ENCODE measurements at places on chromosomes 1 and 21. TPM values are rescaled to one million over a fixed set of nuclear protein-coding genes. Genes with fewer than 3 reads are reported as not detected.

DNA sequence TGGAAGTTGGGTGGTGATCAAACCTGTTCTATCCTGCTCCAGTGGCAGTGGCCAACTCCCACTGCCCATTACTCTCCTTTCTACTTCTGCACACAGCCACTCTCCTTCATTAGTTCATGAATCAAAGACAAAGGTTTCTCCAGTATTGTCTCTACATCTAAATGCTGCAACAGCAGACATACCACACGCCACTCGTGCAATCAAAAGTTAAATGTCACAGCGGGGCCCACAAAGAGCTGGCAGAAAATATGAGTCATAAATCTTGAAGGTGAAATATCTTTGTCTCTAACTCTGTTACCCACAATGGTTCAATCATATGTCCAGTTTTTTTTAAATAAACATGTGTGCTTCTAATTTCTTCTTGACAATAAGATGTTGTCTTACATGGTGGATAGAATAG is 13.3 kb downstream of the APCS start:
- DNase-seq: no peak

- peak; percentile 47 for DNase-seq
These were observed 83.5 kb downstream of the UCK2 start for GRCh38 chr1:165910764-165911421.

DNA sequence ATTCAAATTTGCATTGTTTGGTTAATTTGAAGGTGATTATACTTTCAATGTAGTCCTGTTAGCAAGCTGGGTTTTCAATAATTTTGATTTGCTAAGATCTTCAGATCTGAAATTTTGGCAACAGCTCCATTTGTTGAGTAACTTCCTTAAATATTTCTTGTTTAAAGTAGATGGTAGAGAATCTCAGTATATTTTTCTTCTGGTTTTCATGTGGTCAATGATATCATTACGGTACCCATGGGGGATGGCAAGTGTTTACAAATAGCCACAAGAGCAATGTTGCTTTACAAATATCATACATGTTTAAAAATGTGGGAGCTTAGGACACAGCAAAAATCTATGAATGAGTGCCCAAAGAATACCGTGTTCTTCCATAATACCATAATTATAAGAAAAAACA is 175.9 kb downstream of the IFI44 start:
- DNase-seq: peak; percentile 22

The LCE1A gene
- polyA plus RNA-seq: not detected

The UHMK1 gene
- 39.1 TPM for polyA plus RNA-seq

GRCh38 chr1:7352364-7352763 is 418.7 kb upstream of the VAMP3 start:
- DNase-seq: no peak

GRCh38 chr1:92461364-92462097 is 25.2 kb downstream of the GFI1 start:
- DNase-seq: no peak

- peak; percentile 36 for DNase-seq
These were observed 46.1 kb downstream of the CAMTA1 start for GRCh38 chr1:6831366-6831765.

DNA sequence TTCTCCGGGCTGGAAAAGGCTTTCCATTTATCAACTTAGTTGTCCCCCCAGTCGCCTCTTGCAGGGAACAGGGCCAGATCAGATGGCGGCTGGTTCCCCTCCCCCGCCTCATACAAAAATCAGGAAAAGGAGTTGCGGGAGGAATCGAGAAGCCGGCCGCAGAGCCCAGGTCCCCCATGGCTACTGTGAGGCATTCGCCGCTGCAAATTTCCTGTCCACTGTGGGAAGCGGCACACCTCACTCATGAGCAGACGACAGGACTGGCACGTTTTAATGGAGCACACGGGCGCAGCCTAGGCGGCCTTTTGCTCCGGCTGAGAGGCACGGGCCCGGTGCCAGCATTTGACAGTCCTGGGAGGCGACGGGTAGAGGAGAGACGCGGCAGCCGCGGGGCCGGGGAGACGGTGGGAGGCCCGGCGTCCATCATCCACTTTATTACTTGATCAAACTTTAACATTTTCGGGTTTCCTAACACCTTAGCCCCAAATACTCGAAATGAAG is 1.1 kb downstream of the GNG4 start:
- no peak for DNase-seq

- DNase-seq: no peak
These were observed 3.8 kb upstream of the SLC50A1 start for GRCh38 chr1:155131856-155132255.

GRCh38 chr1:113830039-113830438 is 17.8 kb upstream of the RSBN1 start:
- DNase-seq: no peak

- no peak for DNase-seq
These were observed 817.9 kb upstream of the NEGR1 start for GRCh38 chr1:73100216-73100615.

The CFAP107 gene
- polyA plus RNA-seq: not detected

The LY9 gene
- polyA plus RNA-seq: not detected

The GUCA2A gene
- not detected for polyA plus RNA-seq

The HEYL gene
- 0.02 TPM for polyA plus RNA-seq

DNA sequence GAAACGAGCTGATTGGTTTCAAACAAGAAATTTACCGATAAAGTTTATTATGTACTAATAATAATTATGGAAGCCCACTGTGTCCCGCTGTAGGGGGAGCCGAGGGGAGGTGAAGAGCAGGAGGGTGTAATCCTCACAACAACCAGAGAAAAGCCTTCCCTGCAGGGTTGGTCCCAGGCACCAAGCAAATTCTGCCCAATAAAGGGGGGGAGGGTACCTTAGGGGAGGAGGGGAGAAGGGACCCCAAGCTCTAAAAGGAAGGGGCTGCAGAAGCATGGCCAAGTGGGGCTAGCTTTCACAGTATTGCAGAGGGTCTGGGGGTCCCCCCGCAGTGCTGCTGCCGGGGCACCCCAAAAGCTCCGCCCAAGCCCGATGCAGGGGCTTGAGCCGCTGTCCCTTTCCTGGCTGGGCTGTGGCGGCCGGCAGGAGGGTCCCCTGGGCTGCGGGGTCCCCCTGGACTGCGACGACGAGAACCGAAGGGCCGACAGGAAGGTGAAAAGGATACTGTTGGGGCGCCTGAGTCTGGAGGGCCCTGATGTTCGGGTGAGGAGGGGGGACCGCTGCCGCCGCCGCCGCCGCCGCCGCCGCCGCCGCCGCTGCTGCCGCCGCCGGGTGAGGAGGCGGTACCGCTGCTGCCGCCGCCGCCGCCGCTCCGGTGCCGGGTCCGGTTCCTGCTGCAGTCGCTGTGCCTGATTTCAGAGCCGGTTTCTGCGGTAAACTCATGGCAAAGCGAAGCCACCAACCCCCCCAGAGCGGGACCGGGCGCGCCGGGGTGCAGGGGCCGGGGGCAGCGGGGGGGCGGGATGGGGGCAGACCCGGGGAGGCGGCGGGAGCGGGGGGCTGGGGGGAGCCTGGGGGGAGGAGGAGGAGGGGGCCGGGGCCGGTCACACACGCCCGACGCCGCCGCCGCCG is 771 bp downstream of the EIF4G3 start:
- no peak for DNase-seq

The COL8A2 gene
- polyA plus RNA-seq: 2.9 TPM

GRCh38 chr21:42530167-42530518 is 16.5 kb downstream of the SLC37A1 start:
- no peak for DNase-seq

The CASQ1 gene
- 0.15 TPM for polyA plus RNA-seq

DNA sequence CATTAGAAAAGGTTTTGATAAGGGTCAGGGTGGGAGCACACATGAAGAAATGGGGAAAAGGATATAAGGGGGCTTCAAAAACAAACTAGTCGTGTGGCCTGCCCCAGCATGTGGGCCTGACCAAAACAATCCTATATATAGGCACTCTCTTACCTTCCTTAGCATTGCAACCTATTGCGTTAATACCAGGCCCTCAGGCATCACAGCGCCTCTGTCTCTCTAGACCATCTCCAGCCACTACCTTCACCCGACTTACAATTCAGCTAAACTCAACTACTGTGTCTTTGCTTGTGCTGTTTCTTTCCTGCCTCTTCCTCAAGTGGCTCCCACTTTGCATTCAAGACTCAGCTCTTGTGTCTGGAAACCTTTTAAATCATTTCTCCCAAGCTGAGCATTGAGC is 47.0 kb upstream of the GJA5 start:
- DNase-seq: no peak

The DMBX1 gene
- polyA plus RNA-seq: not detected

GRCh38 chr1:30511991-30512913 is 211.1 kb downstream of the MATN1 start:
- DNase-seq: peak; percentile 72

The TSSK3 gene
- 0.35 TPM for polyA plus RNA-seq

DNA sequence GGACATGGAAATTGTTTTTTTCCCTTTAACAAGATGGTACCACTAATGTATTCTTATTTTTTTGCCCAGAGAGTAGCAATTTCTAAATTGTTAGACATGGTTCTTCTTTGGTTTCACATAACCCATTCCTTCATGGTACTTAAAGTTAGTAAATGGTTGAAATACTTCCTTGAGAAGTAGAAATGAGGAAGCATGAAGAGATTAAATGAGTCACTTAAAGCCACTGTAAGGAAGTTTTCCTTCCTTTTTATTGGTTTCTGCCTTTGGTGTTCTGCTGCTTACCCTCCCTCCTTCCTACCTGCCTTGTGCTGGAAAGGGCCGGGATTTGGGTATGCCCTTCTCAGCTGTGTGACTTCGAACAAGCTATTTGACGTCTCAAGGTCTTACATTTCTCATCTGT is 101.0 kb downstream of the KIF26B start:
- no peak for DNase-seq

DNA sequence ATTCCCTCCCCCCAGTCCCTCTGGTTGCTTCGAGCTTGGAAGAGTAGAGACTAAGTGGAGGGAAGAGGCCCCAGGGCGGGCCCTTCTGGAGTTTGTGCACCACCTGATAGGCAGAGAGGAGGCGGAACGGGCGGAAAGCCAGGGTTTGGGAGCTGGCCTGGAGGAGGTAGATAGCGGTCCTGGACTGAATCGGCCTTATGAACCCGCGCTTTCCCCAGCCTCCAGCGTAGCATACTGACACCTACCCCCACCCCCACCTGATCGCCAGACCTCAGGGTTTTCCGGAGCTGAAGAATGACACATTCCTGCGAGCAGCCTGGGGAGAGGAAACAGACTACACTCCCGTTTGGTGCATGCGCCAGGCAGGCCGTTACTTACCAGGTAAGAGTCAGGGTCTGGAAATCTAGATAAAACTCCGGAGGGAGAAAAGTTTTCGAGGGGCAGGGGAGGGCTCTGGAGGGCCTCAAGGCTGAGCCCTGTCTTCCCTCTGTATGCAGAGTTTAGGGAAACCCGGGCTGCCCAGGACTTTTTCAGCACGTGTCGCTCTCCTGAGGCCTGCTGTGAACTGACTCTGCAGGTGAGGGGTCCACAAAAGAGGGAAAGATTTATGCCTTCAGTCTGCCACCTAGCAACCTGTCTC is 705 bp downstream of the UROD start:
- DNase-seq: peak; percentile 65

- no peak for DNase-seq
These were observed 17.1 kb downstream of the EPHA2 start for GRCh38 chr1:16138772-16139221.

DNA sequence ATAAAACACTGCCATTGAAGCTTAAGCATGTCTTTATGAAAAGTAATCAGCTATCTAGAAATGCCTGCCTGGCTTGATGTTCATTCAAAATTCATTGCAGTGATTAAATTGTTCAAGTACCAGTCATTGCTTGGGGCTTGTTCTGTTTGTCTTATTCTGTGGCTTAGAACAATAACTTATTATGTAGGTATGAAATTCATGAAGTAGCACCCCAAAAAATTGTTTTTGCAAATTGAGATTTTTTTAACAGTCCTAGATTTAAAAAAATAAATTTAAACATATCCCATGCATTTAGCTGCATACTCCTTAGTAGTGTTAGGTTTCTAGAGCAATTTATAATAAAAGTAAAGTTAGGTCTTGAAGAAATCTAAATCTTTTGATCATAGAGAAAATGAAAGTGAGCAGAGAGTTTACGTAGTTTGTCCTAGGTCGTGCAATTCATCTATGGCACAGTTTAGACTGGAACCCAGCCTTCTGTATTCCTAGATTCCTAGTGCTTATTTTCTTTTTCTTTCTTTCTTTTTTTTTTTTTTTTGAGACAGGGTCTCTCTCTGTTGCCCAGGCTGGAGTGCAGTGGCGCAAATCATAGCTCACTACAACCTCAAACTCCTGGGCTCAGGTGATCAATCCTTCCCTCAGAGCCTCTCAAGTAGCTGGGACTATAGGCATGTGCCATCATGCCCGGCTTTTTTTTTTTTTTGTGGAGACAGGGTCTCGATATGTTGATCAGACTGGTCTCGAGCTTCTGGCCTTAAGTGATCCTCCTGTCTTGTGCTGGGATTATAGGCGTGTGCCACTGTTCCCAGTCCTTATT is 9.3 kb downstream of the MIER1 start:
- no peak for DNase-seq

DNA sequence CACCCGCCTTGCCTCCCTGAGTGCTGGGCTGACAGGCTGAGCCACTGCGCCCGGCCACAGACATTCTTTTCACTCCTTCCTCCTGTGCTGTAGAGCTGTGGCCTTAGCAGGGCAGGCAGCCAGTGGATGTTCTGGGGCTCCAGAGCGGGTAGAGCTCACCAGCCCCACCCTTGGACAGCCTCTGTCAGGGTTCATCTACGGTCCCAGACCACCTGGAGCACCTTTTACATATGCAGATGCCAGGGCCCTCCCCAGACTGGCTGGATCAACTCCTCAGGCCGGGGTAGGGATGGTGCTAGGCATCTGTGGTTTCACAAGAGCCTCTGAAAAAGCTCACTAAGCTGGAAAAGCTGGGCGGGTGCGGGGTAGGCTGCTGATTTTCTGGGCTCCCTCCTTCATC is 4.6 kb downstream of the ATP13A2 start:
- no peak for DNase-seq

The ZNF593OS gene
- polyA plus RNA-seq: not detected

DNA sequence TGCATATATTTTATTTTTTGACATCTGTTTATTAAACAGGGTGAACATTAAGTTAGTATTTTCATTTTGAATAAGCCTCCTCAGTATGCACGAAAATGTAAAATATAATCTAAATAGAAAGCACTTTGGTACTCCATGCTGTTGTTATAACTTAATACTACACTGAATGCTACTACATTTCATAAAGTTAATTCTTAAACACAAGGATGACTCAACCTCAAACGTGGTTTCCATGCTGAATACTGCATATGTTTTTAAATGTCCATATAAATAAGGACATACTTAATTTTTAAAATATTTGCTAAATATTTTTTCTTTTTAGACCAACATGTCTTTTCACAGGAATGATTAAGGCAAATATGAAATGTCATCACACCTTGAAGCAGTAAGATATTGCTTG is 83.9 kb downstream of the USP24 start:
- peak; percentile 45 for DNase-seq

The BACH1 gene
- 38.2 TPM for polyA plus RNA-seq

- no peak for DNase-seq
These were observed 401 bp downstream of the ITLN1 start for GRCh38 chr1:160884579-160884978.

DNA sequence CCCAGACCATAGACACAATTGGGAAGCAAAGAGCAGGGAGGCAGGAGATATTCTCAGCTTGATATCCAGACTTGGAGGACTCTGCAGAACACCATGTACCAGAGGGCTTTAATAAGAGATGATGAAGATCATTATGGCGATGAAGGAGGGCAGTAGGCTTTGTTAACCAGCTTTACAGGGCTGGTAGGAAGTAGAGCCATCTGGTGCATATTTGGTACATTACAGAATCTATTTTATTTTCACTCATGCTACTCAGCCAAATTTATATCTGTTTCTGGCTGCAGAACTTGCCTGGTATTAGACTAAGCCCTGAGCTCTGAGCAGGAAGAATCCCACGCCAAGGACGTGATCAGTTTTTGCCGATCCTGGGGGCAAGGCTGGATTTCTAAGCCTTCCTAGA is 61.8 kb upstream of the SYT6 start:
- DNase-seq: no peak

All from fibroblast of lung (primary cell).